HFFc6 (cell line): ENCODE measurements at places on chromosomes 5 and 9. TPM values are rescaled to one million over a fixed set of nuclear protein-coding genes. Genes with fewer than 3 reads are reported as not detected.

The NUTM2G gene
- total RNA-seq: not detected in 3 replicates

The IL31RA gene
- total RNA-seq: 0.10 to 0.23 TPM (median 0.12 TPM) in 3 replicates

The ADAMTS6 gene
- 26.1 to 27.4 TPM (median 27.2 TPM) in 3 replicates for total RNA-seq

The TCF7 gene
- total RNA-seq: 0.97 to 3.5 TPM (median 1.9 TPM) in 3 replicates

The UTP15 gene
- total RNA-seq: 22.2 to 25.0 TPM (median 22.3 TPM) in 3 replicates

DNA sequence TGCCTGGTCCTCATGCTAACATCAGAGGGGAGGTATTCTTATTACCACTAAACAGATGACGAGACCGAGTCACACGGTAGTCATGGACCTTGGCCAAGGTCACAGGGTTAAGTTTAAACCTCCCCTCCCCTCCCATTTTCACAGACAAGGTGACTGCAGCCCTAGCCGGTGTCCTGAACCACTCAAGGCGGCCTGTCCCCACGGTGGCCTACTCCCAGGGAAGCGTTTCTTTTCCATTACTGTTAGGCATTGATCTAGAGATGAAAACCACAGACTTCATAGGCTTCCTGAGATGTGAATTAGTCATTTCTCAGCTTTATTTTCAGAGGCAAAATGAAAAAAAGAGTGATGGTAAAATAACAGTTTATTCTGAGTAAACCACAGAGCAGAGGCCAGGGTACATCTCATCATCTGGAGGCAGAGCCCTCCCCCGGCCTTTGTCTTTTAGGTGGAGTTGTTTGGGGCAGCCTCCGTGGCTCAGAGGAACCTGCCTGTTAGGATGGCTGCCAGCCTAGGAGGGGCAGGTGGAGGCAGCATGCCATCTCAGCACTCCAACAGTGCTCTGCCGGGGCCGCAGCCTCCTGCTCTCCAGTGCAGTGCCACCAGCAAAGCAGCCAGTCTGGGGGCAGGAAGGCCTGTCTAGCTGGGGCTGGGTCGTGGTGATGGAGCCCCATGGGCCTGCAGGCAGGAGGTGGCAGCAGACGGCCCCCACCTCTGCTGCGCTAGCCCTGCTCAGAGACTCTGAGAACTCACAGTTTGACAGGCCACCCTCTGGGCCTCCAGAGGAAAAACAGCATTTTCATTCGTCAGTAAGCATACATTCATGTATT is 71.2 kb downstream of the RAPGEF1 start:
- H3K27me3 ChIP-seq: peaks cover 2% of the 10 kb centered on the region; the same call in 1 of the 2 replicates
- peak overlapping the region; percentile 96 for H3K27ac ChIP-seq
- H3K4me1 ChIP-seq: peaks cover 53% of the 10 kb centered on the region
- H3K4me3 ChIP-seq: peak overlapping the region; percentile 63
- peak; percentile 70 for DNase-seq

DNA sequence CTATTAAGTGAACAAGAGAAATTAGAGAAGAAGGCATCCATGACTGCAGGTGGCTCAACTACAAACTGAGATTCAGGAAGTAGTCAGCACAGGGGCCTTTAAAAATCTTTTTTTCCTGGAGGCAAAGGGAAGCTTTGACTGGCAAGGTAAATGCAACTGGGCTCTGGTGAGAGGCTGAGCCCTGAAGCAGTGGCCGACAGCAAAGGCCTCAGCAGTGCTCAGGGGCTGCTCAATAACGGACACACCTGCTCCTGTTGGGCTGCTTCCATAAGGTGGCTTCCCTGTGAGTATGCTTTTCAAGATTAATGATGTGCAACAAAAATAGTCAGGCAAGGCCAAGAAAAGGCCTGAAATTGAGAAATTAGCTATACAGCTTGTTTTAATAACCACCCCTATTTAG is 134.2 kb upstream of the RGMB start:
- H3K27ac ChIP-seq: no peak overlapping the region
- peaks cover 52% of the 10 kb centered on the region for H3K4me1 ChIP-seq
- no peak overlapping the region for H3K4me3 ChIP-seq
- no peak for DNase-seq

DNA sequence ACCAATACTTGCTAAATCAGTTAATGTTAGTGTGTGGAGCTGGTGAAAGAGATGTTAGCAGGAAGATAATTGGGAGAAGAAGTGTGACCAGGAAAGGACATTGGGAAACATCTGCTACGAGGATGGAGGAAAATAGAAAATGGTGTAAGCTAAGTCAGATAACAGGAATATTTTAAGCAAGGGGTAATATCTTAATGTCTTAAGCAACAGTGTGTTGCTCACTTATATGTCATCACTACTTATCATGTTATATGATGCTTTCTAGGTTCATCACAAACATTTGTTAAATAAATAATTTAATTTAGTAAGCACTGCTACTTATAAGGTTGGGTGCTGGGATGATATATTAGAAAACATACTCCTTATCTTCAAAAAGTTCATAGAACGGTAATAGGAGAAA is 326.1 kb downstream of the EDIL3 start:
- peaks cover 12% of the 10 kb centered on the region; the same call in 1 of the 2 replicates for H3K4me1 ChIP-seq
- no peak for DNase-seq

DNA sequence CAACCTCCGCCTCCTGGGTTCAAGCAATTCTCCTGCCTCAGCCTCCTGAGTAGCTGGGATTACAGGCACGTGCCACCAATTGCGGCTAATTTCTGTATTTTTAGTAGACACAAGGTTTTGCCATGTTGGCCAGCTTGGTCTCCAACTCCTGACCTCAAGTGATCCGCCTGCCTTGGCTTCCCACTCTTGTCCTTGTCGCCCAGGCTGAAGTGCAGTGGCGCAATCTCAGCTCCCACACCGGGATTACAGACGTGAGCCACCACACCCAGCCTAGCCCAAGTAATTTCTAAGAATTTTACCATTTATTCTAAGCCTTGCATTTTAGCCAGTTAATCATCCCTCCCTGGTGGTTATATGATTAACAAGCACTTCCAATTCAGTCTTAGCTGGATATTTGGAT is 11.0 kb downstream of the NAIP start:
- no peak overlapping the region for H3K4me3 ChIP-seq
- DNase-seq: no peak
- no peak overlapping the region for H3K27ac ChIP-seq
- H3K27me3 ChIP-seq: peaks cover 5% of the 10 kb centered on the region

GRCh38 chr9:130128733-130129431 is 43.3 kb upstream of the NCS1 start:
- H3K27ac ChIP-seq: peak overlapping the region; percentile 99
- DNase-seq: peak; percentile 87
- H3K36me3 ChIP-seq: peaks cover 44% of the 10 kb centered on the region
- peak overlapping the region; percentile 78 for H3K4me3 ChIP-seq

- no peak overlapping the region for H3K4me3 ChIP-seq
- DNase-seq: no peak
- H3K27me3 ChIP-seq: peaks cover 10% of the 10 kb centered on the region
Observed at GRCh38 chr9:98897745-98898144, 46.0 kb upstream of the COL15A1 start.

DNA sequence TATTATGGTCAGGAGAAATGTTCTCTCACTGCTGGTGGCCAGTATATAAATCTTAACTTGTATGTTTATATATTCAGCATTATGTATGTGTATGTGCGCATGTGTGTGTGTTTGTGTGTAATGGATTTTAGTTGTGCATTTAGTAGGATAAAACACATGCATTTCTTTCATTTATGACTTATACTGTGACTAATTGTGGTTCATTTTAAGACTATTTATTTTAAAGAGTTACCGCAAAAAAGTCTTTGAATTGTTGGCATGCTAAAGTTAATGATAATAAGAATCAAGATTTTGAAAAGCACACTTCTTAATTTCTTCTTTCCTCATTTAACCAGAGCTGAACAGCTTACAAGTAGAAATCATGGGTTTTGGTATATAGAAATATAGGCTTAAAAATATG is 60.9 kb downstream of the RAI14 start:
- H3K4me1 ChIP-seq: peaks cover 81% of the 10 kb centered on the region
- no peaks in the 10 kb centered on the region; the same call in 1 of the 2 replicates for H3K27me3 ChIP-seq
- peaks cover 62% of the 10 kb centered on the region for H3K36me3 ChIP-seq
- H3K4me3 ChIP-seq: peak overlapping the region; percentile 75
- DNase-seq: peak; percentile 51
- H3K27ac ChIP-seq: peak overlapping the region; percentile 91

DNA sequence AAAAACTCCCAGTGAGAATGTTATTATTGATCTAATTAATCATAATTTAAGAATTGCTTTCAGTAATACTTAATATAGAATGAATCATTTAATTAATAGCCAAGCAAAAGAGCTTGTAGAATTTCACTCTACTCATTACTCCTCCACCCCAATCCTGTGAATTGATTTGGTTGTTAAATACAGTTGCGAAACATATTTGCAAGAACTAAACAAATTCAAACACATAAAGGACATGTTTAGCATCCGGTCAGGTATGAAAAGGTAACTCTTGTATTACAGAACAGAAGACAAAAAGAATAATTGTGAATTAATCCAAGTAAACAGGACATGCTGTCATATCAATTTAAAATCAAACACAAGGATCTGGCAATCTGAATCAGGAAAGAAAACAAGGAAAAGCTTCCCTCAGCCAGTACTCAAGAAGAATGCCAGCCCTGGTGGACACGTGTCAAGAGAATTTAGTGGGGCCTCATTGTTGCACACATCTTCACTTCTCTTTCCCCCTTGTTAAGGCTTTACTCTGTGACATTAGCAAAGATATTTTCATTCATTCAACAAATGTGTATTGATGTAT is 89.4 kb upstream of the SLC12A2 start:
- H3K4me1 ChIP-seq: no peaks in the 10 kb centered on the region; the same call in 1 of the 2 replicates
- H3K27ac ChIP-seq: no peak overlapping the region
- no peaks in the 10 kb centered on the region for H3K27me3 ChIP-seq

- H3K36me3 ChIP-seq: no peaks in the 10 kb centered on the region
- no peak for DNase-seq
- H3K4me1 ChIP-seq: peaks cover 4% of the 10 kb centered on the region; the same call in 1 of the 2 replicates
- H3K4me3 ChIP-seq: no peak overlapping the region
- H3K27ac ChIP-seq: no peak overlapping the region
- peaks cover 2% of the 10 kb centered on the region; the same call in 1 of the 2 replicates for H3K27me3 ChIP-seq
Observed at GRCh38 chr5:67581203-67581602, 384.6 kb upstream of the CD180 start.

- H3K4me1 ChIP-seq: peaks cover 29% of the 10 kb centered on the region
- no peaks in the 10 kb centered on the region for H3K36me3 ChIP-seq
- H3K27me3 ChIP-seq: peaks cover 6% of the 10 kb centered on the region; the same call in 1 of the 2 replicates
- H3K27ac ChIP-seq: peak overlapping the region; percentile 38; the same call in 1 of the 2 replicates
- no peak overlapping the region for H3K4me3 ChIP-seq
Observed at GRCh38 chr9:35820076-35820475, 5.2 kb upstream of the HINT2 start.

- no peak for DNase-seq
- H3K27ac ChIP-seq: no peak overlapping the region
- H3K27me3 ChIP-seq: peaks cover 17% of the 10 kb centered on the region
Observed at GRCh38 chr5:157259699-157260098, 6.2 kb upstream of the CYFIP2 start.
